Activated CD4-positive, alpha-beta T cell treated with anti-CD3 and anti-CD28 coated beads, Interleukin-2, amount 10 ng/mL, durations not matched to agents 7 days and 5 days (primary cell): ENCODE measurements at places on chromosomes 7 and 10. TPM values are rescaled to one million over a fixed set of nuclear protein-coding genes. Genes with fewer than 3 reads are reported as not detected.

DNA sequence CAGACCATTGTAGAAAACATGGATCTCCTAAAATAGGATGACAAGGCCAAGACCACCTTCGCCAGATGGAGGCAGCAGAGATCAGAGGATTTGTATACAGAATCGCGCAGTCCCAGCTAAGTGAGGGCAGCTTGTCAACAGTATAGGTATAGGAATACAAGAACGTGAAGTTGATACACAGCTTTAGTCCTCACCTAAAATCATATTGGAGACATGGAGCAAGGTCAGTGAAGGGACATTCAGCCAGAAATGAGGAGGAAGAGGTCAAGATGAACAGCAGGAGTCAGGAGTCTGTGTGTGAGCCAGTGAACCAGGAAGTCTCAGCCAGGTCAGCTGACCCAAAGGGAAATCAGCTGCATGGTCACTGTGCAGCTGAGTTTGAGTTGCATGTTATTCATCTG, 263.4 kb upstream of the PRKCQ start:
- no peak for DNase-seq

GRCh38 chr7:156195276-156195675, 383.0 kb upstream of the SHH start:
- DNase-seq = no peak

EEPD1 gene
- 11.9 TPM for total RNA-seq

GRCh38 chr10:22597138-22597537, 117.2 kb downstream of the PIP4K2A start:
- no peak for DNase-seq

SEPHS1 gene
- 74.4 TPM for total RNA-seq

LLCFC1 gene
- total RNA-seq = not detected
